ENCODE measurements at places on chromosomes 7 and 10.

DNA sequence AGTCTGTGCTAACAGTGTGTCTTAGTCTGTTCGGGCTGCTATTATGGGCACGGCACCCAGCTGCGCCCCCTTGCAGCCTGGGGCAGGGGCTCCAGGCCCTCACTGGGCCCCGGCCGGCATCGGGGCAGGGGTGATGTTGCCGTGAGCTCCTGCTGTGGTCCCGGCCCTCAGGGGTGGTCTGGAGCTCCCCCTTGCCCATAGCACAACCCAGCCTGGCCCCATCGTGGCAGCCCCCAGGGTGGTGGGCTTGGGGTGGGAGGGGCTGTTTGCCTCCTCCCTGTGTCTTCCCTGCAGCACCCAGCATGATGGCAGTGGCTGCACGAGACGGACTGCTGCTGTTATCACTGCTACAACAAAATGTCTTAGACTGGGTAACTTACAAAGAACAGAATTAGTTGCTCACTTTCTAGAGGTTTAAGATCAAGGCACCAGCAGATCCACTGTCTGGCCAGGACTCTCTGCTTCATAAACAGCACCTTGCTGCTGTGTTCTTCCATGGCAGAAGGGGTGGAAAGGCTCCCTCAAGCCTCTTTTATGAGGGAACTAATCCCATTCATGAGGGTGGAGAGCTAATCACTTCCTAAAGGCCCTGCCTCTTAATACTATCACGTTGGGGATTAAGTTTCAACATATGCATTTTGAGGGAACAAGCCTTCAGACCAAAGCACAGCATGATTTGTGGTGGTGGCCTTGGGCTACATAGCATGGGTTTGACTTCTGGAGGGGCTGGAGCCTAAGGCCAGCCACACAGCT is 149.5 kb downstream of the SEC23IP start:
- DNase-seq, result no peak

GRCh38 chr10:70272925-70273316 is 10.9 kb downstream of the NPFFR1 start:
- no peak for DNase-seq

DNA sequence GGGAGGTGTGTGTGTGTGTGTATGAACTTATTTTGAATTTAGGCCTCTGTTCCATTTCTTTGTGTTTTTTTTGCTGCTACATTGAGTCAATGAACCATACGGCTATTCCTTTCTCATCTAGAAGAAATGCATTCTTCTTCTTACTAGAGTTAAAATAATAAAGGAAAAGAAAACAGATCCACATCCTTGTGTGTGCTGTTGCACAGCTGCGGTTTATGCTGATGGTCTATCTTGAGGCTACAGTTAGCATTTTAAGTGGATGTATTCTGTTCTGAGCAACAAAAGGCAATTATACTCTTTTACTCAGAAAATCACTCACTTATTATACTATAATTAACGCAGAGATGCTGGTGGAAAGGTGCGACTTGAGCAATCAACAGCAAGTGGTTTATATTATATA is 615.0 kb upstream of the MBL2 start:
- DNase-seq, result no peak

GRCh38 chr10:12960941-12961340 is 40.6 kb downstream of the CCDC3 start:
- DNase-seq, result no peak

- no peak for DNase-seq
Measured at GRCh38 chr7:45573661-45574415, at the start of gene ADCY1. Gene ADCY1 (plus strand): TSS chr7:45574368. CDS start chr7:45574544, 176 bp downstream.

GRCh38 chr10:114925587-114926586 is 12.1 kb upstream of the TRUB1 start:
- DNase-seq, result no peak

All from cortex of kidney (tissue), 1 donor.